ENCODE measurements at places on chromosomes 7 and 10. TPM values are rescaled to one million over a fixed set of nuclear protein-coding genes. Genes with fewer than 3 reads are reported as not detected.

- H3K36me3 ChIP-seq = peaks cover 54% of the 10 kb centered on the region
- peak overlapping the region; percentile 74 for H3K4me3 ChIP-seq
- peak overlapping the region; percentile 98 for H3K27ac ChIP-seq
- no peaks in the 10 kb centered on the region for H3K27me3 ChIP-seq
- peak; percentile 62 for DNase-seq
These were observed 10.3 kb downstream of the SEC31B start for GRCh38 chr10:100509241-100509840.

DNA sequence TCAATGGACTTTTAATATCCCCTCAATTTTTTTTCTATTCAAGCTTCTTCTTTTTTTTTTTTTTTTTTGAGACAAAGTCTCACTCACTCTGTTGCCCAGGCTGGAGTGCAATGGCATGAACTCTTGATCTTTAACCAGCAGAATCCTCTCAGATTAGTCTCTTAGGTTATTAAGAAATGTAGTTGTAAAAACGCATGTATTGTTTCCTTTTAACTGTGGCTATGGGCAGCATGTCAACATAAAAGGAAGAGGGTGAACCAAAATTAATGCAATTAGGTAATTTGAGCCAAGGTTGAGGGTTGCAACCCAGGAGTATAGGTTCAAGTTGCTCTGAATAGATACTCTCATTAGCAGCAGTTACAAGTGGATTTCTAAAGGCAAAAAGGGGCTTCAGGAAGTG lies 4.3 kb upstream of the GSTO1 start:
- H3K36me3 ChIP-seq = peaks cover 6% of the 10 kb centered on the region
- H3K27ac ChIP-seq = no peak overlapping the region
- DNase-seq = no peak
- H3K4me1 ChIP-seq = peaks cover 24% of the 10 kb centered on the region
- peaks cover 25% of the 10 kb centered on the region for H3K27me3 ChIP-seq
- H3K4me3 ChIP-seq = no peak overlapping the region

- no peak overlapping the region for H3K4me3 ChIP-seq
- no peak for DNase-seq
- peaks cover 52% of the 10 kb centered on the region for H3K27me3 ChIP-seq
- H3K4me1 ChIP-seq = peaks cover 9% of the 10 kb centered on the region
These were observed 16.7 kb upstream of the FRA10AC1 start for GRCh38 chr10:93718937-93719725.

DNA sequence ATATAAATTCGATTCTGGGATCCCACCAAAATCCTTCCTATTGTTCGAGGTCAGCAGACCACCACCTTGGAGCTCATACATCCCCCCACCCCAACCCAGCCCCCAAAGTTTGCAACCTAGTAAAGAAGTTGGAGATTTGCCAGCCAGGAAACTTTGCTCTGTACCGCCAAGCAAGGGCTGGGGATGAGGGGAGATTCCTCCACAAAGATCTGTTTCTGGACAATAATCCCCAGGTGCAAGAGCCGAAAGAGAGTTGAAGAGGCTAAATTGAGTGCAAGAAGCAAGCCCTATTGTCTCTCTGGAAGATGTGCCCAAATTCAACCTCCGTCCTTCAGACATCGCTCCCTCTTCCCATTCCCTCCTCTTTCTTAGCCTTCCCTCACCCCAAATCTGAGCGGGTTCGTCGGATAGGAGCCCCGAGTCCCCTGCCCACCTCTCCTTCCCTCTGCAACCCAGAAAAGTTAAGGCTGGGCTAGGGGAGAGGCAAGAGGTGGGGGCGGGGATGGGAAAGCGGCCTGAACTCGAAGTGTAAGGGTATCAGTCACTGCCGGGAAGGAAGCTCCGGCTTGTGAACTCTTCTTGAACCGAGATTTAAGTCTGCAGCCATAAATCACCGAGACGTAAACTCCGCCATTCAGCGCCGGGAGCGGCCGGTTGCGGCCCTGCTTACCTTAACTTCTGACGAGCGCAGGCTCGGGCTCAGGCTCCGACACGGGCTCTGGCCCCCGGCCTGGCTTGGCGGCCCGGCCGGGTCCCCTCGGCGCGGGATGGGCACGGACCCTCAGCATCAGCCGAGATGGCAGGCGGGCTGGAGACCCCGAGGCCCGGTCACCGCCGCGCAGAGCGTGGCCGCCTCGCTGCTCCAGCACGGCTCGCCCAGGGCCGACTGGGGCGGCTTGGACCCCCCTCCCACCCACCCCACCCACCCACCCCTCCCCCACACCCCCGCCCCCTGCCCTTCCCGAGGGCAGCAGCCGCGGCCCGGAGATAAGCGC lies 10.8 kb upstream of the HOXA2 start:
- H3K36me3 ChIP-seq = no peaks in the 10 kb centered on the region
- peaks cover 6% of the 10 kb centered on the region for H3K27me3 ChIP-seq
- no peak overlapping the region for H3K4me3 ChIP-seq
- H3K4me1 ChIP-seq = no peaks in the 10 kb centered on the region

The CLRN3 gene
- total RNA-seq = not detected
